ENCODE measurements at places on chromosomes 12 and 14. TPM values are rescaled to one million over a fixed set of nuclear protein-coding genes. Genes with fewer than 3 reads are reported as not detected.

Gene SLC5A8
- total RNA-seq, result not detected

Gene MORN3
- total RNA-seq, result 0.72 TPM

Gene PLEK2
- 9.1 TPM for total RNA-seq

Gene COX8C
- not detected for total RNA-seq

Gene KRT3
- total RNA-seq, result not detected

Gene GCH1
- total RNA-seq, result 3.6 TPM

GRCh38 chr12:25767606-25768005 lies 190.9 kb upstream of the RASSF8 start:
- H3K4me1 ChIP-seq, result peaks cover 4% of the 10 kb centered on the region
- DNase-seq, result no peak
- H3K27ac ChIP-seq, result no peak overlapping the region
- H3K36me3 ChIP-seq, result no peaks in the 10 kb centered on the region
- H3K27me3 ChIP-seq, result no peaks in the 10 kb centered on the region

- H3K27ac ChIP-seq, result peak overlapping the region; percentile 80
- peak overlapping the region; percentile 71 for H3K4me3 ChIP-seq
- DNase-seq, result no peak
- H3K4me1 ChIP-seq, result peaks cover 14% of the 10 kb centered on the region
- H3K27me3 ChIP-seq, result no peaks in the 10 kb centered on the region
- H3K36me3 ChIP-seq, result no peaks in the 10 kb centered on the region
Measured at GRCh38 chr12:123270214-123271000, 1.2 kb downstream of the CDK2AP1 start.

- no peak for DNase-seq
- H3K4me3 ChIP-seq, result no peak overlapping the region
- H3K27ac ChIP-seq, result no peak overlapping the region
- peaks cover 2% of the 10 kb centered on the region for H3K36me3 ChIP-seq
Measured at GRCh38 chr14:69068744-69069421, 84.0 kb downstream of the DCAF5 start.

DNA sequence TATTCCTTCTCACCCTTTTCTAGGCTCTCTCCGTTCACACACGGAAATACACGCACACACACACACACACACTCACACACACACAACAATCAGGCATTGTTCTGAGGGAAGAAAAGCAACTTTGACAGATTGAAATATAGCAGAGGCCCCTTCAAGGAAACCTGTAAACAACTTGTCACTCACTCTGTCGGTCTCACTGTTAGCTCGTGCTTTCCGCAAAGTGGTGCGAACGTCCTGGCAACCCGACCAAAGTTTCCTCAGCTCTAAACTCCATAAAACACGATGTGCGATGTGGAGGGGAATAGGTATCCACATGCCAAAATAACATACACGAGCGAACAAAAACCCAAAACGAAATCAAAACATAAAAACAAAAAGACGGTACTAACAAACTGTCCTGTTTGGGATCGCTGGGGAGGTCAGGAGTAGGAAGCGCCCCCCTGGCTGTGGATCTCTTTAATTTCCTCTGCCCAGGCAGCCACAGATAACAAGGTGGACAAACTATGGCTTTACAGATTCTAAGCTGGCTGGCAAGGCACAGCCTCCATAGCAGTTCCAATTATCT lies 822 bp upstream of the SOX5 start:
- no peaks in the 10 kb centered on the region for H3K4me1 ChIP-seq
- peak overlapping the region; percentile 24 for H3K4me3 ChIP-seq
- no peak for DNase-seq
- H3K27me3 ChIP-seq, result 0 out of 2 replicates have a peak, but pooled peaks cover 2% of the 10 kb centered on the region

GRCh38 chr14:89089330-89089729 lies 264.9 kb downstream of the TTC8 start:
- no peak overlapping the region for H3K27ac ChIP-seq
- no peak for DNase-seq

DNA sequence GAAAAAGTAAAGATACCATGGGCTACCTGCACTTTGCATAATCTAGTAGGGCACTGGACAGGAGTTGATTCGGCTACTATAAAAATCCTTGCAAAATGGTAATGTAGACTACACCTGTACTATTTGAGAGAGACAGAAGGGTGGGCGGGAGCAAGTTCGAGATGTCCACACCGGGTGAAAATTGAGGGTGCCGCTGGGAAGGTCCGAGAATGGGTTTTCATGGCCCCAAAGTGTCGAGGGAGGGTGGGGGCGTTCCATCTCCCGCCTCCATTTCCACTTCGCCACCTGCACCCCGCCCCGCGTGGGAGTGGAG lies 648 bp downstream of the SNX6 start:
- DNase-seq, result no peak
- H3K27me3 ChIP-seq, result no peaks in the 10 kb centered on the region
- H3K4me1 ChIP-seq, result no peaks in the 10 kb centered on the region
- H3K4me3 ChIP-seq, result peak overlapping the region; percentile 79
- H3K36me3 ChIP-seq, result peaks cover 4% of the 10 kb centered on the region

- peaks cover 9% of the 10 kb centered on the region for H3K27me3 ChIP-seq
- H3K36me3 ChIP-seq, result no peaks in the 10 kb centered on the region
- no peaks in the 10 kb centered on the region for H3K4me1 ChIP-seq
- no peak overlapping the region for H3K4me3 ChIP-seq
- H3K27ac ChIP-seq, result no peak overlapping the region
Measured at GRCh38 chr12:42282294-42282693, 43.6 kb downstream of the ZCRB1 start.

- H3K4me1 ChIP-seq, result no peaks in the 10 kb centered on the region
- H3K4me3 ChIP-seq, result no peak overlapping the region
- H3K27ac ChIP-seq, result no peak overlapping the region
- H3K36me3 ChIP-seq, result no peaks in the 10 kb centered on the region
- H3K27me3 ChIP-seq, result no peaks in the 10 kb centered on the region
Measured at GRCh38 chr12:33349791-33350190, 89.8 kb downstream of the SYT10 start.

DNA sequence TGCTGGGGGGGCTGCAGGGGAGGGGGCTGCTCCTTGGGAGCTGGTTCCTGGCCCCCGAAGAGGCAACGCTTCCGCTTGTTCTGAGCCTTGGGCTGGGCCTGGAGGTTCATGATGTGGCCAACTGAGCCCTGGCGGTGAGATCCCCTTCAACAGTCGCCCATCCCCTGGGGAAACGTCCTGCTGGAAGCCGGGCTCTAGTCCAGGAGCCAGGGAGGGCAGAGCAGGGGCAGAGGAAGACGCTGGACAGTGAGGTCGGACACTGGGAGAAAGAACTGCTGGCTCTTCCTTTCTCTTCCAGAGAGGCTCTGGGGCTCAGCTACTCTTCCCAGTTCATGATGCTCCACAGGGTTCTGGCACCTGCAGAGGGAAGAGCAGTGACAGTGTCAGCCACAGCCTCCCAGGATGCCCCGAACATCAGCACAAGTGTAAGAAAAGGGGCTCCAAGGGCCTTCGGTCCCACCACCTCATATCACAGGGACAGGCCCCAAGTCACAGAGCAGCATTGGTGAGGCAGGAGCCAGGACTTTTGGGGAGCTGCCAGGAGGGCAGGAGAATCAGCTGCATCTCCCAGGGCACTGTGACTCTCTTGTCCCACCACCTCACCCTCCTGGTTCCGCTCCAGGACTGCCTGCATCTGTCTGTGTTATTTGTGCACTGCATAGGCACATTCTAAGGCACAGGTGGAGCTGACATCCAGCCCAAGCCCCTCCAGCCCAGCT lies 25.9 kb upstream of the PNMA1 start:
- H3K4me1 ChIP-seq, result peaks cover 59% of the 10 kb centered on the region
- H3K36me3 ChIP-seq, result no peaks in the 10 kb centered on the region
- no peaks in the 10 kb centered on the region for H3K27me3 ChIP-seq
- peak overlapping the region; percentile 44 for H3K27ac ChIP-seq
- DNase-seq, result no peak
- no peak overlapping the region for H3K4me3 ChIP-seq

DNA sequence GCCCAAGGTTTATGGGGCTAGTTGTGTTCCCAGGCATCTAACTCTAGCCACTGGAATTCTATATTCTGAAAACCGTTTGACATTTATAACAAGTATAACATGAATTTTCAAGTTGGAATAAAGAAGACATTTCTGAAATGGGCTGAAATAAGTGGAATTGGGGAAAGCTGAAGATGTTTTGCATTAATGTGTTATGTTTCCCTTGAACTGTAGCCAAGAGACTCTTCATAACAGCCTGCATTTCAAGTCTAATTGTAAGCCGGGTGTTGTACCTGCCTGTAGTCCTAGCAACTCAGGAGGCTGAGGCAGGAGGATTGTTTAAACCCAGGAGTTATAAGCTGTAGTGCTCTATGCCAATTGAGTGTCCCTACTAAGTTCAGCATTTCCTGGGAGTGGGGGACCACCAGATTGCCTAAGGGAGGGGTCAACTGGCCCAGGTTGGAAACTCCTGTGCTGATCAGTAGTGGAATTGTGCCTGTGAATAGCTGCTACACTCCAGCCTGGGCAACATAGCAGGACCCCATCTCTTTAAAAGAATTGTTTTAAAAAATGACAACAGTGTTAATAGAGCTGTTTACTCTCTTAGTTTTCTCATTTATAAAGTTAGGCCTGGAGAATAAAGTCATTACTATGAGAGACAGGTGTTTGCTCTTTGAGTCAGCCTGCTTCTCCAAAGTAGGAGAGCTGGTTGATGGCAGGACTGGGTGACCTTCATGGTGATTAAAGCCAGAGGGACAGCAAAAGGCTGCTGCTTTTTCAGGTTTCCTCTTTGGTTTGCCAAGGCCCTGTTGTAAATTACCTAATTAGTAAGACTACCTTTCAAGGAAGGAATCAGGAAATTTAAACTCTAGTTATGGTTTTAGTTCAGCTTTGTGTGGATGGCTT lies 483.6 kb upstream of the RGS6 start:
- no peaks in the 10 kb centered on the region for H3K27me3 ChIP-seq
- no peak for DNase-seq
- H3K27ac ChIP-seq, result no peak overlapping the region
- no peaks in the 10 kb centered on the region for H3K4me1 ChIP-seq
- H3K36me3 ChIP-seq, result no peaks in the 10 kb centered on the region
- H3K4me3 ChIP-seq, result no peak overlapping the region

GRCh38 chr14:103698380-103699260 lies 16.6 kb downstream of the XRCC3 start:
- peaks cover 38% of the 10 kb centered on the region for H3K4me1 ChIP-seq
- H3K27ac ChIP-seq, result no peak overlapping the region
- peaks cover 2% of the 10 kb centered on the region for H3K36me3 ChIP-seq

DNA sequence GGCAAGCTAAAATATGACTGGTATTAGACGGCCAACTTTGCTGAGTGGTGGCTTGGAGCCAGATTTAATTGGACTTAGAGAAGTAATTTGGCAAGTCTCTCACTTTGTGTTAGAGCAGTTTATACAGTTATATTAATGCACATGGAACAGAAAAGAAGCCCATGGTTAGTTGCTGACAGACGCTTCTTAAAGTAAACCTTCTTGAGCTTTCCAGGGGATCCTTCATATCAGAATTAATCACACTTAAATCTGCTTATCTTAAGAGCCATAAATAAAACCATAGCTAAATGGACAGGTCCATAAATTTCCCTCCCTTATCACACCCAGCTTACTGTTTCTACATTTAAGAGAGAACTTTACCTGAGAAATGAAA lies 9.6 kb downstream of the GSG1 start:
- no peak overlapping the region for H3K27ac ChIP-seq
- H3K36me3 ChIP-seq, result no peaks in the 10 kb centered on the region
- H3K4me1 ChIP-seq, result peaks cover 15% of the 10 kb centered on the region
- H3K27me3 ChIP-seq, result no peaks in the 10 kb centered on the region
- DNase-seq, result no peak

- H3K27me3 ChIP-seq, result no peaks in the 10 kb centered on the region
- no peak overlapping the region for H3K4me3 ChIP-seq
- no peak overlapping the region for H3K27ac ChIP-seq
- no peaks in the 10 kb centered on the region for H3K36me3 ChIP-seq
- DNase-seq, result no peak
- no peaks in the 10 kb centered on the region for H3K4me1 ChIP-seq
Measured at GRCh38 chr14:94370524-94370910, 17.9 kb downstream of the SERPINA1 start.

DNA sequence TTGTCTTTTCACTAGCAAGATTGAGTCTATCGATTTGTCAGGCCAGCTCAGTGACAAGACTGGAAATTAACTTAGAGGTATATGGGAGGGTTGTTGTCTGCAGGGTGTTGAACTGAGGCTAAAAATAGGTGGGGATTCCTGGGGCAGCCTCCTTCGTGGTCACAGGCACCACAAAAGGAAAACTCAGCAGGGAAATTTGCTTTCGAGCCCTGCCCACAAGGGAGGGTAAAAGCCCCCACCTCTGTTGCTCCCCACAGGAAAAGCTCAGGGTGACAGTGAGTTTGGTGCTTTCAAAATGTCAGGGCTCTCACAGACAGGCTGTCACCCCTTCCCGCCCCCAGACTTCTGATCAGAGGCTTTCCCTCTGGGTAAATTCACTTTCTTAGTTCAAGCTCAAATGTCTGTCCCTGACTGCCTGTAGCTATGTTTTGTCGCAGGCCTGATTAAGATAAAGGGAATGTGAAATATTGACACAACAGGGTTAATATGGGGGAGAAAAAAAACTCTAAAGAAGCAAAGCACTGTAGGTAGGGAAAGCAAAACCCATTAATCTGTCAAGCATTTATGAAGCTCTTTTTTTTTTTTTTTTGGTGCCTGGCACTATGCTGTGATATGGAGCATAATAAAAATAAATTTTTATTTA lies 11.7 kb upstream of the NFKBIA start:
- no peak overlapping the region for H3K27ac ChIP-seq
- no peak for DNase-seq
- H3K4me3 ChIP-seq, result no peak overlapping the region
- H3K4me1 ChIP-seq, result no peaks in the 10 kb centered on the region
- H3K36me3 ChIP-seq, result no peaks in the 10 kb centered on the region

- no peaks in the 10 kb centered on the region for H3K4me1 ChIP-seq
- DNase-seq, result no peak
- H3K27ac ChIP-seq, result no peak overlapping the region
- no peaks in the 10 kb centered on the region for H3K27me3 ChIP-seq
- H3K4me3 ChIP-seq, result no peak overlapping the region
Measured at GRCh38 chr12:65731771-65732170, 92.5 kb upstream of the HMGA2 start.

DNA sequence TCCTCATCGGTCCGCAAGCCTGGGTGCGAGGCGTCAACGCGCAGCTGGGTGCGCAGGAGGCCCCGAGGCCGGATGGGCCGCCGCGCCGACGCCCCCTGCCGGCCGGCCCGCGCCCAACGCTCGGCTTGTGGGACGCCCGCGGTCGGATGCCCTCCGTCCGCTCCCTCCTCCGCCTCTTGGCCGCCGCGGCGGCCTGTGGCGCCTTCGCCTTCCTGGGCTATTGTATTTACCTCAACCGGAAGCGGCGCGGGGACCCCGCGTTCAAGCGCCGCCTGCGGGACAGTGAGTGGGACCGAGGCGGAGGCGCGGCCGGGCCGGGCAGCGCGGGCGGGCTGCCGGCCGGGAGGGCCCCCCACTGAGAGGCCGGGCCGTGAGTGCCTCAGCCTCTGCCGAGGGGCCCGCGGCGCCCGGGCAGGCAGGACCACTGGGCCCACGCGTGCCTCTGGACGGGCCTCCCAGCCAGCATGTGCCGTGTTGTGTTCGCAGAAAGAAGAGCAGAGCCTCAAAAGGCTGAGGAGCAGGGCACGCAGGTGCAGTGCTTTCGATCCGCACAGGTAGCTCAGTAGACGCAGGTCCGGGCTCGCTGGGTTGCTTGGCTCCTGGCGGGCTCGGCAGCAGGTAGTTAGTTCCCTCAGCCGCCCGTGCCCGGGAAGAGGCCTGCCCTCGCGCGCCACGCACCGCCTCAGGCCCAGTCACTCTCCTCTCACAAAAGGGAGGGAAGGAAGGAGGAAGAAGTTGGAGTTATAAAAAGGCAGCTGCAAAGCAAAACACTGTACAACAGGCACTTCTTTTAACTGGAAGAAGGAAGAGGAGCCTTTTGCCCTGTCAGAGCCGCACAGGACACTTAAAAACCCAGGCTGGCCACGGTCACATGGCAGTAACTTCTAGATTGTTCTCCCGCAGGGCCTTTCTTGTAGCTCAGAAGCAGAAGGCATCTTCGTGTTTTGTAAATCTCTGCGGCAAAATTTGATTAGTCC lies at the start of gene TOMM20L:
TSS of gene TOMM20L (plus strand) at position 119 of the 977 bp plus-strand sequence. CDS start at position 147, 28 bp downstream.
- H3K27me3 ChIP-seq, result no peaks in the 10 kb centered on the region
- peak within 1 kb of the TSS; percentile 13 for H3K27ac ChIP-seq
- no peak for DNase-seq
- no peaks in the 10 kb centered on the region for H3K36me3 ChIP-seq
- H3K4me3 ChIP-seq, result peak within 1 kb of the TSS; percentile 44

Data from Panc1 (cell line).